ENCODE measurements at places on chromosomes 3 and 15.
A peak's percentile ranks its signal among the peaks of the same experiment; 100 is the strongest.

GRCh38 chr3:178455226-178455625, 81.0 kb upstream of the KCNMB2 start:
- DNase-seq, result no peak

GRCh38 chr3:60010781-60011180, 961.0 kb upstream of the CFAP20DC start:
- no peak for DNase-seq

DNA sequence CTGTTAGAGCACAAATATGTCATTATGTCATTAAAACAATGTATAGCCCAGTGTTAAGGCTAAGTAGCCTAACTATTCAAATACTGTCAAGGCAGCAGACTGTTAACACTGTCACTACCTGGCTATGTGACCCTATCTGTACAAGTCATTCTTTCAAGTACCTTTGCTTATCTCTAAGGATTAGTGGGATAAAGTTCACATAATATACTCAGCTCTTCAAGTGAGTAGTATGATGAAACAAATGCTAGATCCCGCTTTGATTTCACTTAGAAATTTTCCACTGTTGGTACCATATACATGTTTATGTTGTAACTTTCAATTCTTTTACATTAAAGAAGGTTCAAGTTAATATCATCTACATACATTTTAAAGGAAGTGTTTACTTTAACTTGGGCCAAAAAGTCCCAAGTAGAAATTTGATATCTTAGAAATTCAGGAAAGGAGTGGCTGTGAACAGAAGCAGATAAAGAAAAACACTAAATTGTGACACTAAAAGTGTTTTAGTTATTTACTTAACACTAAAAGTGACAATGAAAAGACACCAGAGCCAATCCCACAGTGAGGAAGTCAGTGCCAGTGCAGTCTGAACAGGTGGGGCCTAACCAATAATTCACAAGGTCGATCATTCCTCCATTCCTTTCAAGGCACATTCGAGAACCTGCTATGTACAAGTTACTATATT, 4.8 kb upstream of the RFX7 start:
- DNase-seq, result no peak

- peak; percentile 48 for DNase-seq
Observed at GRCh38 chr3:61560517-61561373, 626 bp upstream of the PTPRG start.

DNA sequence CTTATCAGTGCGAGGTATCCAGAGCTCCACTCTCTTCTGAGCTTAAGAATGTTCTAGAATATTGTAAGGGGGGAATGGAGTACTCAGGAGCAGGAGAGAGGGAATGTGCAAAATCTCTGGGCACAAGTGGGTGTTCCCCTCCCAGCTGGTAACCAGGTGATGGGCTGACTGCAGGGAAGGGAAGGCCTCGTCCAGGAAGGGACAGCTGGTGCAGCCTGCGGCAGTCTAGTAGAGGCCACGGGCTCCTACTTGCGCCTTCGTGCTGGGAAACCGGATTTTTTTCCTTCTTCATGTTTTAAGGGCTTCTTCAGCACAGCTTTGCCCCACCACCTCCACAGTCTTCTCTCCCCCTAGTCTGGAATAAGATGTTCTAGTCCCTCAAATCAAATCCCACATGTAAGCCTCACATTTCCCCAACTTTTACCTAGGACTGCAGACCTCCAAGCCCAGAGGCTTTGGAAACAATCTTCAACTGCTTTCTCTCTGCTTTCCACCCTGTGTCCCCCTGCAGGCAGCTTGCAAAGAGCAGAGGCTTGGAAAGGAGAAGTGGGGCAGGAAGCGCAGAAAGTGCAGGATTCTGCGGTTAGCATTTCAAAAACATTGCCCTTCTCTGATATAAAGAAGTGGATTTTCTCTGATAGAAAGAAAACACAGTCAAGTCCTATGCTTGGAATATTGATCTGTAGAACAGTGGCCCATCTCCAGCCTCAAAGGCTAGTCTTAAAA, 11.9 kb upstream of the CGNL1 start:
- DNase-seq, result no peak

- DNase-seq, result no peak
Observed at GRCh38 chr3:197882586-197882985, 67.4 kb upstream of the RPL35A start.

- no peak for DNase-seq
Observed at GRCh38 chr3:53089511-53089910, 40.7 kb downstream of the RFT1 start.

- DNase-seq, result peak; percentile 95
Observed at GRCh38 chr15:57321973-57322601, 54.2 kb upstream of the CGNL1 start.

DNA sequence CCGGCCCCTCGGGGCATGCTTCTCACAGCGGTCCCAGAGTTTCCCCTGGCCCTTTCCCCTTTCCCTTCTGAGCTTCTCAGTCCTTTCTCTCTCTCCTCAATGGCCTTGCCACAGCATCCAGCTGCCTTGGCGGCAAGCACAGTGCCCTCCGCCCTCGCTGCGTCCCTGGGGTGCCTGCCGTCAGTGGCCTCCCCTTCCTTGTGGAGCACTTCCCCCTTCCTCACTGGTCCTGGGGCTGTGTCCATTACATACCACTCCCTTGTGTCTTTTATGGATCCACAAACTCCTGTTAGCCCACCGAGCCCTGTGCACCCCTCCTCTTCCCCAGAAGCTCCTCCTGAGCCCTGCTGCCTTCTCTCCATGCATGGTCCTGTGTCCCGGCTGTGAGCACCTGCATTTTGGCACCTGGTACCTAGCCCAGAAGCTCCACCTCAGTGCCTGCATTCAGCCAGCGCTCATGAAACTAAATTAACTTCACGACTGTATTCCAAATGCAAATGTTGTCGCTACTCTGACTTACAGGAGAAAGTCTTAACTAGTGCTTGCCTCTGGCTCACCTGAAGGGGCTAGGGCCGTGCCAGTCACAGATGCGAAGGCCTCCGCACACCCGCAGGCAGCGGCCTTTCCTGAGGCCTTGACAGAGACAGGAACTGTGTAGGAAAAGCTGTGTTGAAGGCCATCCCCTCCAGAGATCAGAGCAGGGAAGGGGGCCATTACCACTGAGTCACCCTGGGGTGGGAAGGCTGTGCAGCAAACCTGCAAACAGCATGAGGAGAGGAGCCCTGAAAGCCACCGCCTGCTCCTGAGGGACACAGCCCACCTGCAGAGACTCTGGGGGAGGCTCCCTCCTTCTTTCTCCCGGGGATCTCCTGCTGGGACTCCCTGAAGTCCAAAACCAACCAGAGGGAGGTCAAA, 19.1 kb upstream of the KLF13 start:
- no peak for DNase-seq

DNA sequence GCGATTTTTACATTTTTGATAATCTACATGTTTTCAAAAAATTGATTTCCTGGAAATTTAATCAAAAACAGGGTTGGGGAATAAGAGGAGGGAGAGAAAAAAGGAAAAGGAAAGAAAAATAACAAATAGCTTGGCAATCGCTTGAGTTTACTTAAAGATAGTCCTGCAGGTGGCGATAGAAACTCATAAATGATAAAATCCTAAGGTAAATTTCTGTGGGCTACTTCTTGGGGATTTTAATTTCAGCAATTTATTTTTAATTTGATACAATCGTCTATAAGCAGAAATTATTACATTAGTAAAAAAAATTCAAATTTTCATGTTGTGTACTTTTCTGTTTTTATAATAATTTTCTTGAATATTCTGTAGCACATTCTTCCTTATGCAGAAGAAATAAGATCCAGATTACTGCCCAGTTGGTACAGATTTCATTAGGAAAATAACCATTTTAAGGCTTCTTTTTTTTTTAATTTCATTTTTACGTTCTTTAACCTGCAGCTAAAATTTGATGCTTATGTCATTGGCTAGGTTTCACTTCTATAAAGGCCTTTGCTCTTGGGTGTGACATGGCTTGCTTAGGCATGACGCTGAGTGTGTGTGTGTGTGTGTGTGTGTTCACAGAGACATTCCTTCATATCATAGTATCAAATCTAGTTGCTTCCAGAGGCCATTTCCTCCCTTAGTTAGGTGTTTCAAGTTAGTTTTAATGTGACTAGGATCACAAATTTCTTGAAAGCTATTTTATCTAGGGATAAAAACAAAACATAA, 181.8 kb downstream of the MCTP2 start:
- DNase-seq, result peak; percentile 1

DNA sequence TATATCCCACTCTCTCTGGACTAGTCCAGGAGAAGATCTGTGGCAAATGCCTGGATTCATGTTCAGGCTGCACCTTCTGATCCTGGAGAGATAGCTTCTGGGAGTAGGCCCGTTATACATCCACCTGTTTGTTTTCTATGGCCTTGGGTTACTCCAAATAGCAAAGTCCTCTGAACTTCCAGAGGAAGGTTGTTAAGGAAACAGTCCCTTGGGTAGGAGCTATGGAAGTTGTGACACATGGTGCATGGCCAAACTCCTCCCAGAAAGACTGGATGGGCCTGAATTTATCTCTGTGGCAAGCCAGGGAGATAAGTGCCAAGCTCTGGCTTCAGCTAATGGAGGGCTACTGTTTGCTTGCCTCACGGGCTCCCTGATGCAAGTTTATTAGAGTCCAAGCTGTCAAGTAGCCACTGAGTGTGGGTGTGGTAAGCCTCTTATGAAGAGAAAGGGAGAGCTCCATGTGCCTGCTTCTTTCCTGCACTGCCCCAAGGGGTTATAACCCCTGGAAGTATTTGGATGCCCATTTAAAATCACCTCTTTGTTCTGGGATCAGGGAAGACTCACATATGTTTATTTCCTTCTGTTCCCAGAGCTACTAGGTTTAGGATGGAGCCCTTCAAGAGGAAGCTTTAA, 328.7 kb upstream of the ATP11B start:
- no peak for DNase-seq

DNA sequence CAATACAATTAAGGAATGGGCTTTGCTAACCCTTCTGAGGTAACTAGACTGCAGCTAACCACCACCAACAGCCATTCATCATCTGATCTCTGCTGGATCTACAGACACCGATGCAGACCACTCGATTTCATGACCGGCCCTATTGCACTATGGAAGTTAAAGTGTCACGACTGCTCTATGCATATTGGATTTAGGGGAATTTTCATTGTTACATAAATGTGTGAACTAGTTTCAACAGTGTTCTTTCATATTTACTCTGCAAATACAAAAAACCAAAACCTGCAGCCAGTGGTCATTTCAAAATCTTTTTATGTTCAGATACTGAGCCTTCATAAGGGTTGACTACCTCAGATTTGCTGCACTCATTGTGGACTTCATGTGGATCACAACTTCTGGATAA, 14.5 kb downstream of the CDV3 start:
- DNase-seq, result no peak

DNA sequence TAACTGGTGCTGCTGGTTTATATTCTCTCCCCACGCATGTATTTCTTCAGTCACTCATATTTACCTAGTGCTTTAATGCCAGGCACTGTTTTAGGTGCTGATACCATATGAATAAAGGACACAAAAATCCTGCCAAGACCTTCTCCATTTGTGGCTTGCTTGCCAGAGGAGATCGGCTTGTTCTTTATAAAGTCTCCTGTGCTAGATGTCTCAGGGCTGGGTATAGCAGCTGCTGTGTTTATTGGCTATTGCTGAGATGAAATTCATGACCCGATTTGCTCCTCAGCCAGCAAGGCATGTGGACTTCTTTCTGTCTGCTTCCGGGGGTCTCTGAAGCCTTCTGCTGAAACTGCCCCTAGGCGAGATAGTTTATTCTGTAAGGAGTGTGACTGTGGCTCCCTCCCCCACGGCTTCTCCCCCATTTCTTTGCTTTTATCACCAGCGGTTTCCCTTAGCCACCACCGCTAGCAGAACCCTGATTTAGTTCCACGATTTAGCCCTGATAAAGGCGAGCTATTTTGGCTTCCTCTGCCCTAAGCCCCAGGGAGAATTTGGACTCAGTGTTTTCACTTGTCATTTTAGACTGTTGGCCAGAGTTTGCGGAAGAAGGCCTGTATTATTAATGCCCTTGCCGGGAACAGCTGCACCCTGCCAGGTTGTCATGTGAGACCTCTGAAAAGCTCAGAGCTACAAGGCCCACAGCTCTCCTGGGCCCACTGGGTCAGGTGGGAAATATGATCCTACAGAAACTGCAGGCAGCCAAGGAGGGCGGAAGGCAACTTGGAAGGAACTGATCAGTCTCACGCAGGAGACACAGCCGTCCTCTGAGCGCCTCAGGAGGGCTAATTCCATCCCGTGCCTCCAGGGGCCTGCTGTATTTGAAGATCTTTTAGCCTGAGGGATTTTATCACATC, 46.8 kb downstream of the ST6GAL1 start:
- DNase-seq, result no peak

- DNase-seq, result no peak
Observed at GRCh38 chr3:55476515-55476914, 10.6 kb downstream of the WNT5A start.

GRCh38 chr15:56839099-56839498, 79.3 kb upstream of the TCF12 start:
- DNase-seq, result no peak

DNA sequence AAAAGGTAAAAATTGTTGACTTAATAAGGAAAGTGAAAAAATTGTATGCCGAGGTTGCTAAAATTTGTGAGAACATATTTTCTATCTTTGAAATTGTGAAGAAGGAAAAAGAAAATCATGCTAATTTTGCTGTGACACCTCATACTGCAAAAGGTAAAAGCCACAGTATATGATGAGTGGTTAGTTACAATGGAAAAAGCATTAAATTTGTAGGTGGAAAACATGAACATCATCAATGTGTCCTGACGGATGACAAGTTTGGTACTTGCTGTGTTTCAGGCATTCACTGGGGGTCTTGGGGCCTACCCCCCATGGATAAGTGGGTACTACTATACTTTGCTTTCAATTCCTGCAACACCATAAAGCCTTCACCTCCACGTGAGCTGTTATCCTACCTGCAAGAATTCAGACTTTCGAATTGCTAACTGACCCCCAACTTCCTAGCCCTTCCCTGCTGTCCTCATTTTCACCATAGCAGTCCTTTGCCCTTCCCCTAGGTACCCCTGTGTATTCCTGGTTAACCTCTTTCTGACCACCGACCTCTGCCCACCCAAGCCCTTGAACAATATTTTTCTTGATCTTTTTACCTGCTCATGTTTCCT, 62.4 kb downstream of the RAB7A start:
- no peak for DNase-seq

DNA sequence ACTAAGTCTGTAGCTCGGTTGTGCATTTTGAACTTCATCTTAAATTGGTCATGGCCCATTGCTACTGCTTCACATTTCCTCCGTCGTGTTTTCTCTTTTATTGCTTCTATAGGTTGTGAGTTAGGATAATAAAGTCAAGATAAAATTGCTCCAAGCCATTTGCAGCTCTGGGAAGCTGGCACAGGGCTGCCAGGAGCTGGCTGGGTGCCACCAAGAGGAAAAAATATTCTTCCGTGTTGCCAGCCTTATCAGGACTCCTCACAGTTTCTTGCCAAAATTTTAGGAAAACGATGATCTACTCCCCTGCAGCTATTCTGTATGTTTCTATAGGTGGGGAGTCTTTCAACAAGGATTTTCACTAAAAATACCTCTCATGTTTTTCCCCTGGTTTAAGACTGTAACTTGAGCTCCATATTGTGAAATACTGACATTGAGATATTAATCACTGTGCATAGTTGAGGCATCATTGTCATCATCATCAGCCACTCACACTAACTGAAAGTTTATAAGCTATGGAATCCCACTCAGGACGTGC, 55.4 kb upstream of the PIAS1 start:
- DNase-seq, result no peak
